CD4-positive, alpha-beta T cell treated with Interleukin-1 beta for 1 hour (primary cell): ENCODE measurements at places on chromosomes 12 and 14.

DNA sequence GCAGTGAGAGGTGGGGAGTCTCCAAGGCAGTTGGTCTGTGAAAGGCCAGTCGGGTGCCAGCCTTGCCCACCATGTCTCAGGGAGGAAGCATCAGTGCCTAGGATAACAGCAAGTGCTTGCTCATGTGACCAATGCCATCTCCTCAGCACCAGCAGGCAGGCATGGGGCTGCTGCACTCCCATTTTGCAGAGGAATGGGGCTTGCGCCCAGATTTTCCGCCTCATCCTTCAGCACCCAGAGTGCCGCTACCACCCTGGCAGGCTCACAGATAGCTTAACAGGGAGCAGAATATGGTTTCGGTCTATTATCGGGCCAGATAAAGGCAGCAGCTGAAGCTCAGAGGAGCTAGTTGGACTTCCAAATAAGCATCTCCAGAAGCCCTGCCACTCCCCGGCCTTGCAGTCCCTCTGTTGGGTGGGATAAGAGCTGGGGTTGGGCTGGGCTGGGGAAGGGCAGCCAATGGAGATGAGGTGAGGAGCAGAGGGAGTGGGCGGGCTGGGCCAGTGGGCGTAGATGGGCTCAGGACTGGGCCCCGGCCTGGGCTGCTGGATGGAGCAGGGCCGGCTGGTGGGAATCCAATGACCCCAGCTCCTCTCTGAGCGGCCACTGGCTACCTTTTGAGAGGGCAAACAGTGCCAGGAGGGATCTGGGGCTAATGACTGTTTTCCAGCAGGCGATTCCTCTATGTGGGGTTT is 8.4 kb upstream of the KRT80 start:
- no peak for DNase-seq

- DNase-seq = no peak
These were observed 23.8 kb downstream of the PXN start for GRCh38 chr12:120241561-120242274.

DNA sequence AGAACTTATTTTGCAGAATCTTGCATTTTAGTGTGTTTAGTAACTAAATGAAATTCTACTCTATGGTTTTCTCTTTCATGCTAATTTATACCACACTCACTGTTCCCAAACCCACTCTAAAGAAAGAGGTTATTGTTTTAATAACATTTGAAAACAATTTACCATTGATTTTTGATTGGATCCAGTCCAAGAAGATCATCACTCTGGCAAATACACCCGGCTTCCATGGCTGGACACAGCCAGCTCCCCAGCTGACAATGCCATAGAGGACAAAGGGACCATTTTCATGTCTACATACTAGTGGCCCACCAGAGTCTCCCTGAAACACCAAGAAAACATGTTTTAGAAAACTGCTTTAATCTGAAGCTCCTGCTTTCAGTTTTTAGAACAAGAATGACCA is 42.4 kb downstream of the OVCH1 start:
- no peak for DNase-seq

GRCh38 chr12:588024-588322 is 75.3 kb downstream of the NINJ2 start:
- DNase-seq = no peak

GRCh38 chr12:82783435-82783834 is 96.7 kb downstream of the TMTC2 start:
- DNase-seq = no peak

DNA sequence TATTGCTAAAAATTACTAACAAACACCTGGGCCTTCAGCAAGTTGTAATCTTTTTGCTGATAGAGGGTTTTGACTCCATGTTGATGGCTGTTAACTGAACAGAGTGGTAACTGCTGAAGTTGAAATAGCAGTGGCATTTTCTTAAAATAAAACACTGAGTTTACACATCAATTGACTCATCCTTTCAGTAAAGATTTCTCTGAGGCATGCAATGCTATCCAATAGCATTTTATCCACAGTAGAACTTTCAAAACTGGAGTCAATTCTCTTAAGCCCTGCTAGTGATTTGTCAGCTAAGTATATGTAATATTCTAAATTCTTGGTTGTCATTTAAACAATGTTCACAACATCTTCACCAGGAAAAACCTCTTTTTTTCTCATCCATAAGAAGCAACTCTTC is 59.5 kb downstream of the CMAS start:
- no peak for DNase-seq

GRCh38 chr12:15632708-15633107 is 156.5 kb downstream of the EPS8 start:
- no peak for DNase-seq

GRCh38 chr12:82383930-82384552 is 25.7 kb downstream of the METTL25 start:
- no peak for DNase-seq

GRCh38 chr12:13039328-13039956 is 4.7 kb upstream of the FAM234B start:
- DNase-seq = no peak

DNA sequence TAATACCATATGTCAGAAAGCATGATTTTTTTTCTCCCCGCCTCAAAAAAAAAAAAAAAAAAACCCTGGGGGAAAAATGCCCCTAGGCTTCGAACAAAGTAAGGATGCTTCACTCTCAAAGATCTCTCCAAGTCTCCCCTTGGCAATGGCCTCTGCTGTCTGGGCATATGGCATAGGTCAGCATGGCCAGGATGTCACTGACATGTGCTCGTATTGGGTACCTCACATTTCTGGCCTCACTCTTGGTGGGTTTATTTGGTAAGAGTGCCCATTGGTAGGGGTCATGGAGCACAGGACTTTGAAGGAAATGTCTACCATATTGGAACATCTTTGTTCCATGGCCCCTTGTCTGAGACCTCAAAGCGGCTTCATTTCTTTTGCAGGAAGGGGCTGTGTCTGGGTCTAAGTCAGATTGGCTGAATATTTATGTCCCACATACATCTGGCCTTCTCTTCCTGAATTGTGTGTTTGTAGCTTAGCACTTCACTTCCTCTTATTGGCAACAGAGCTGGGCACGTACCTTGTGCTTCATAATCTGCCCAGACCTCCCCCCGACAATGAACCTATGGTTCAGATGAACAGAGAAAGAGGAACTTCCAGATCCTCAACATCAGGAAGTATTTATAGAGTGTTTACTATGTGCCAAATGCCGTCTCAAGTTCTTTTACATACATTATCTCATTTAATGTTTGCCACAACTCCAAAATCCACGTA is 36.3 kb upstream of the OAS1 start:
- DNase-seq = no peak

DNA sequence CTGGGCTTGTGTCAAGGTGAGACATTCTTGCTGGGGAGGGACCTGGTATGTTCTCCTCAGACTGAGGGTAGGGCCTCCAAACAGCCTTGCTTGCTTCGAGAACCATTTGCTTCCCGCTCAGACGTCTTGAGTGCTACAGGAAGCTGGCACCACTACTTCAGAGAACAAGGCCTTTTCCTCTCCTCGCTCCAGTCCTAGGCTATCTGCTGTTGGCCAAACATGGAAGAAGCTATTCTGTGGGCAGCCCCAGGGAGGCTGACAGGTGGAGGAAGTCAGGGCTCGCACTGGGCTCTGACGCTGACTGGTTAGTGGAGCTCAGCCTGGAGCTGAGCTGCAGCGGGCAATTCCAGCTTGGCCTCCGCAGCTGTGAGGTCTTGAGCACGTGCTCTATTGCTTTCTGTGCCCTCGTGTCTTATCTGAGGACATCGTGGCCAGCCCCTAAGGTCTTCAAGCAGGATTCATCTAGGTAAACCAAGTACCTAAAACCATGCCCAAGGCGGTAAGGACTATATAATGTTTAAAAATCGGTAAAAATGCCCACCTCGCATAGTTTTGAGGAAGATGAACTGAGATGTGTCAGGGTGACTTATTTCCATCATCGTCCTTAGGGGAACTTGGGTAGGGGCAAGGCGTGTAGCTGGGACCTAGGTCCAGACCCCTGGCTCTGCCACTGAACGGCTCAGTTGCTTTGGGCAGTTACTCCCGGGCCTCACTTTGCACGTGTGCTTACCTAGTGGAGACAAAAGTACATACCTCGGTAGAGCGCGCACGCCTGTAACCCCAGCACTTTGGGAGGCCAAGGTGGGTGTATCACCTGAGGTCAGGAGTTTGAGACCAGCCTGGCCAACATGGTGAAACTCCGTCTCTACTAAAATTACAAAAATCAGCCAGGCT is 4.3 kb downstream of the GAPDH start:
- peak; percentile 11 for DNase-seq

- DNase-seq = no peak
These were observed 48.5 kb downstream of the FBXO33 start for GRCh38 chr14:39383741-39384140.

- no peak for DNase-seq
These were observed 755.1 kb upstream of the TBX3 start for GRCh38 chr12:115439008-115439601.

GRCh38 chr12:2804393-2805142 is 7.9 kb upstream of the ITFG2 start:
- DNase-seq = no peak

DNA sequence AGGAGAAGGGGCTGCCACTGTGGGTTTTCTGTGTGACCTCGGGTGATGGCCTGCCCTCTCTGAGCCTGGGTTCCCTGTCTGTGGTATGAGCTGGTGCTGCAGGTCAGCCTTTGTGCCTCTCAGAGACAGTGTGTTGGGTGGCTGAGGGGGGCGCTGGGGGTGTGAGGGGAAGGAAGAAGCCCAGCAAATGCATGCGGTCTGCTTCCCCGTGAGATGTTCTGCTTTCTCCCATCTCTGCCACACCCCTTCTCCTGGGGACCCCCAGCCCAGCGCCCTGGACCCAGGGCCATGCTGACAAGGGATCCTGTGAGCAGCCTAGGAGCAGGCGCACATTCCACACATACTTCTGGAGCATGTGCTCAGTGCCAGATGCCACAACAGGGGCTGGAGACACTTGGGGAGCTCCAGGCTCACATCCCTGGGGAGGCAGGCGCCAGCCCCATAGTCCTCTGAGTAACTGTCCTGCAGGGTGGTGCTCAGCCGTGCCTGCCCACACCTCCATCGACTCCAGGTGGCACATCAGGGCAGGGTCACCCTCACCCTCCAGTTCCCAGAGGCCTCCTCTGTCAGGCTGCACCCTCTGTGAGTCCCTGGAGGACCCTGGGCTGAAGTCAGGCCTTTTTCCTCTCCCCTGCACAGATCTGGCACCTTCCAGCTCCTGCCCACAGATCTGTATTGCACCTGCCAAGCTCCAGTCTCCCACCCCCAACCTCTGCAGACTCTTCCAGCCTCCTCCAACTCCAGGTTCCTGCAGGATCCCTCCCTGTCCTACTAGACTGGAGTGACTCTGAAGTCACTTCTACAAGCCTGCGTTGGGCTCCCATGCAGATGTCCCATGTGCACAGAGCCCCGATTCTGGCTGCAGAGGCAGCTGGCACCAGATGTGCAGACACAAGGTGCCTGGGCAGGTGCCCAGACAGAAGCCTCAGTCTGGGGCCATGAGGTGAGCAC is 205.6 kb downstream of the KIF26A start:
- DNase-seq = no peak

DNA sequence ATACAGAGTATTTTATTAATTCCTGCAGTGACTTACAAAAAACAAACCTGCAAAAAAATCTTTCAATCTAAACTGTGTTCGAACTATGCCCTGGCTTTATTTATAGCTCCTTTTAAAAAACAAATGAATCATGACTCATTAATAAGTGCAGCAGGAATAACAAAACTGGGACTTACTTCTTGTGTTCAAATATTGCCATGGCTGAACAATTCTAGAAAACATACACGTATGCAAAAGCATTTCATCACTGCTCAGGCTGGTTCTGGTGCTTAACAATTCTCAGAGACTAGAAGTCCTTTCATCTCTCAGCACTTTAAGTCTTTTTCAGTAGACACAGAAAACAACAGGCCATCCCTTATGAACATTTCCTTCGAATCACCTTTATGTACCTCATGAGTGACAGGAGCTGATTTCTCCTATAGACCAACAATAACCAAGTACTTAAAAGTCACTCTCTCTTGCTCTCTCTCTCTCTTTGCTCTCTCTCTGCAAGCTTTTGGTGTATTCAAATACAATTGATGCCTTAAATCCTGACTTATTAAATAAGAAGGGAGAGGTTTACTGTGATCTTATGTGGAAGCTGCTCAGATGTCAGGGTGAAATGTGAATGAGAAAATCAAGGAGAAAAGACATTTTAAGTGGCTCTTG is 268.8 kb downstream of the TTC8 start:
- no peak for DNase-seq

GRCh38 chr14:51581017-51581881 is 70.5 kb upstream of the FRMD6 start:
- DNase-seq = no peak

DNA sequence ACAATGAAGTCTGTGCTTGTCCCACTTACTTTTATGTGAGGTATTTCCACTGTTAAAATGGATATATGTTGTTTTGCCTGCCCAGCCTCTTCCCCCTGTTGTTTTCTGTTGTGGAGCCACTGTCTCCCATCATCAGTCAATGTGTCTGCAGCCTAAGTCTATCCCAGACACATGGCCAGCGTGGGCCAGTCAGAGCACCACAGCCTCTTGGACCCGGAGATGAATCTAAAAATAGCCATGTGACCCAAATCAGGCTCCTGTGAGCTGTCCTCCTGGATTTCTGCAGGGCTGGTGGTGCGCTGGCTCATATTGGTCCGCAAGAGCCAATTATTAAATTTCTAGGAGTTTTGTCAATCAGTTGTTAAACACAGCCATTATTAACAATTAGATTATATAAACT is 44.0 kb upstream of the PRICKLE1 start:
- DNase-seq = no peak

- no peak for DNase-seq
These were observed 474.9 kb downstream of the ATP23 start for GRCh38 chr12:58416236-58416635.
